ENCODE measurements at places on chromosomes 2 and 18.

DNA sequence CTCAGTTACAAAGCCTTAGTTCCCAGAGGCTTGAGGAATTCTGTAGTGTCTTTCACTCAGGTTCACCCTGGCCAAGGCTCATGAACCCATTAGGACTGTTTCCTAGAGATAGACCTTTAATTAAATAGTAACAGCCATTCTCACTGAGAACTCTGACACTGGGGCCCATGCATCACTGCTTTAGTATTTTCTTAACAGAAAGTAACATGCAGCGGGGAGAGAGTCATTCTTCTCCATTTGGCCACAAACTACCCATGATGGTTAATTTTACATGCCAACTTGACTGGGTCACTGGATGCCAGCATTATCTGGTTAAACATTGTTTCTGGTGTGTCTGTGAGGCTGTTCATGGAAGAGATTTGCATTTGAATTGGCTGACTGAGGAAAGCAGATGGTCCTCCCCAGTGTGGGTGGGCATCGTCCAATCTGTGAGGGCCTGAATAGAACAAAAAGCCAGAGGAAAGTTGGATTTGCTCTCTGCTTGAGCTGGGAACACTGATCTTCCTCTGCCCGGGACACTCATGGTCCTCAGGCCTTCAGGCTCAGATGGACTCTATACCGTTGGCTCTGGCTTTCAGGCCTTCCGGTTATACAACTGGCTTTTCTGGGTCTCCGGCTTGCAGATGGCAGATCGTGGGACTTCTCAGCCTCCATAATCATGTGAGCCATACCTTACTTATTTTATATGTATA is 5.6 kb upstream of the CPLX4 start:
- DNase-seq: no peak

- no peak for DNase-seq
Observed at GRCh38 chr18:32867936-32868335, 95.1 kb upstream of the KLHL14 start.

- DNase-seq: no peak
Observed at GRCh38 chr2:2799151-2799697, 468.1 kb upstream of the MYT1L start.

GRCh38 chr2:193549661-193550060 is 1354.9 kb upstream of the TMEFF2 start:
- DNase-seq: no peak

- no peak for DNase-seq
Observed at GRCh38 chr2:237290261-237290660, 123.7 kb downstream of the COL6A3 start.

GRCh38 chr2:73111073-73112025 is 1.4 kb downstream of the RAB11FIP5 start:
- no peak for DNase-seq

GRCh38 chr18:7872569-7872968 is 305.5 kb downstream of the PTPRM start:
- no peak for DNase-seq

GRCh38 chr18:6039055-6039454 is 143.7 kb upstream of the TMEM200C start:
- DNase-seq: no peak

GRCh38 chr2:48457227-48457626 is 72.7 kb upstream of the STON1 start:
- DNase-seq: no peak

DNA sequence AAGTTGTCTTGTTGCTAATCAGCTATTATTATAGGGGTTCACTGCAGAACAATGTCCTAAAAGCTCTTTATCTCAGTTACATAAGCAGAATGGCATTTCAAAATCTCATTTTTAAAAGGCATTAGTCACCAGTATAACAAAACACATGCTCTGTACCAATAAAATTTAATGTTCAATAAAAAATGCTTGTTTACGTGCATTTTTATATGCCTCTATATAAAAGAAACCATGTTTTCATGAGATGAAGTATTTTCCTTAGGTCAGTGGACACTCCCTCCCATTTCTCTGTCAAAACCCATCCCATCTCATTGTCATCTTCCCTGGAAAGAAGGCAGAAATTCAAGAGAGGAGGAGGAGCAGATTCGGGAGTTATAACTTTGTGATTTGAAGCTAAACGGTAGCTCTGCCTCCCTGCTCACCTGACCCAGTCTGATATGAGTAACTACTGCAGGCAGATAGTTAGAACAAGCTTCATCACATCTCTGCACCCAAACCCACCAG is 231.9 kb upstream of the SIX2 start:
- no peak for DNase-seq

DNA sequence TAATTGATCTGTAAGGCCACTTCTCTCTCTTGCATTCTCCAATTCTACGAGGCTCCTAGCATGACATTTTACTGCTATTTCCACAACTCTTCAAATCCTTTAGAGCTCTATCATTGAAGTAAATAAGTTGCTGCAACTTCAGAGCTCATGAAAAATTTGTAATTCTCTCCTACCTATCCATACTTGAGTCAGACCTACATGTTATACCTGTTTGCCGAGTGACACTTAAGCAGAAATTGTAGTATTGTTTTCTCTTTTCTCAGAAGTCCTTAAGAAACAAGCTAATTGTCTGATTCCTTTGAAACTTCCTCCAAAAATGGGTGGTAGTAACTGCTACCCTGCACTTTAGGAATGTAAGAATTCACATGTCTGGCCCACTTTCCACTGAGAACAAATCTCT is 26.1 kb downstream of the GALM start:
- no peak for DNase-seq

- no peak for DNase-seq
Observed at GRCh38 chr2:171287611-171288010, 126.9 kb upstream of the TLK1 start.

DNA sequence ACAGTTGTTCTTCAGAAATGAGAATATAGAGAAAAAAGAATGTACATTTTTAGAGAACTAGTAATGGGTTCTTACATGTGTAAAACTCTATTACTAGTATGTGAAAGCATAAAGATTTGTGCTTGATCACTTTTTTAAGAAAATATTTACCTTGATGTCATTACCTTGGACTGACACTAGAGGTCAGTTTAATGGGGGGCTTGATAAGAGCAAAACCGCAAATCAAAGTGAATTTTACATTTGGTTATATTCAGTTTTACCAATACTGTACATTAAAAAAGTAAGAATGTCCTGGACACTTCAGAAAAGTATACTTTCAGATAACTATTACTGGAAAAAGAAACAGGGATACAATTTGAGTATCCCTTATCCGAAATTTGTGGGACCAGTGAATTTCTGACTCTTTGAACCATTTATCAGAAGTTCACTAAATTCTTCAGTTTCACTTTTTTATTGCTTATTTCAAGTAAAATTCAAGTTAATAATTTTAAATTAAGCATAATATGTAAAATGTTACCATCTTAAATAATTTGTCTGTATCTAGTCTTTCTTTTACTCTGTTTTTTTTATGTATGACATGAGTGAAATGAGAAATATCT is 1149.5 kb downstream of the DSC3 start:
- no peak for DNase-seq

DNA sequence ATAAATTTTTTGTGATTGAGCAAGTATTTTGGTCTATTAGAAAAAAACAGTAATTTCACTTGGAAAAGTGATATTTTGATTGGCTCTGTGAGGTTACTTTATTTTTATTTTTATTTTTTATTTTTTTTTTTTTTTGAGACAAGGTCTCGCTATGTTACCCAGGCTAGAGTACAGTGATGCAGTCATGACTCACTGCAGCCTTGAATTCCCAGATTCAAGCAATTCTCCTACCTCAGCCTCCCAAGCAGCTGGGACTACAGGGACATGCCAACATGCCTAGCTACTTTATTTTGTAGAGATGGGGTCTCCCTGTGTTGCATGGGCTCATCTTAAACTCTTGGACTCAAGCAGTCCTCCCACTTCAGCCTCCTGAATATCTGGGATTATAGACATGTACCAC is 60.9 kb upstream of the MGAT5 start:
- no peak for DNase-seq

DNA sequence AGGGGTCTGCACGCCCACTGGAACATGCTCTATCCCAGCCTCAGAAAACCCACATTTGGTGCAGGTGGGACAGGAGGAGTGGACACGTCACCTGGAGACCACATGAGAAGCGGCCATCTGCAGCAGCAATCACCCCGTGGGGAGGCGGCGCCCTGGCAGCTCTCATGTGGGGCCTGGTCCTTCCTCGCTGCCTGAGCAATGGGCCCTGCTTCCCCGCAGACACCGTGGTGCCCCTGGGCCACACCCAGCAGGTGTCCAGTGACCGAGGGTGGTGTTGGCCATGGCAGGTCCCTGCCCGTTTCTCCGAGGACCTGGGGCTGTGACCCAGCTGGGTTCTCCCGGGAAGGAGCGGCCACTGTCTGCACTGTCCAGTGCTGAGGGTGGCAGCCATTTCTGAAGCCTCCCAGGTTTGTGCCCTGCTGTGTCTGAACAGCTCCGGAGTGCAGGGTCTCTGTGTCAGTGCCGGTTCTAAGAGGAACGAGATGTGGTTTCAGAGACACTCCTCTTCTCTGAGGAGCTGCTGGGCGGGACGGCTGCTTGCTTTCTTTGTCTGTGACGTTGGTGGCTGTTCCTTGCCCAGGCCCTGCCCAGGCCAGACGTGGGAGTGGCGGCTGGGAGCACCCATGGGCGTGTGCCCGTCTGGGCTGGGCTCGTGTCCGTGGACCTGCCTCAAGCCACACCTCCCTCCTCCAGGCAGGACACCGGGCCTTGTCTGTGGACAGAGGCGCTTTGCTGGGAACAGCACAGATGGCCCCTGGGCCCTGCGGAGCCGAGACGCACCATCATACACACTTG is 44.8 kb downstream of the NFATC1 start:
- DNase-seq: no peak

DNA sequence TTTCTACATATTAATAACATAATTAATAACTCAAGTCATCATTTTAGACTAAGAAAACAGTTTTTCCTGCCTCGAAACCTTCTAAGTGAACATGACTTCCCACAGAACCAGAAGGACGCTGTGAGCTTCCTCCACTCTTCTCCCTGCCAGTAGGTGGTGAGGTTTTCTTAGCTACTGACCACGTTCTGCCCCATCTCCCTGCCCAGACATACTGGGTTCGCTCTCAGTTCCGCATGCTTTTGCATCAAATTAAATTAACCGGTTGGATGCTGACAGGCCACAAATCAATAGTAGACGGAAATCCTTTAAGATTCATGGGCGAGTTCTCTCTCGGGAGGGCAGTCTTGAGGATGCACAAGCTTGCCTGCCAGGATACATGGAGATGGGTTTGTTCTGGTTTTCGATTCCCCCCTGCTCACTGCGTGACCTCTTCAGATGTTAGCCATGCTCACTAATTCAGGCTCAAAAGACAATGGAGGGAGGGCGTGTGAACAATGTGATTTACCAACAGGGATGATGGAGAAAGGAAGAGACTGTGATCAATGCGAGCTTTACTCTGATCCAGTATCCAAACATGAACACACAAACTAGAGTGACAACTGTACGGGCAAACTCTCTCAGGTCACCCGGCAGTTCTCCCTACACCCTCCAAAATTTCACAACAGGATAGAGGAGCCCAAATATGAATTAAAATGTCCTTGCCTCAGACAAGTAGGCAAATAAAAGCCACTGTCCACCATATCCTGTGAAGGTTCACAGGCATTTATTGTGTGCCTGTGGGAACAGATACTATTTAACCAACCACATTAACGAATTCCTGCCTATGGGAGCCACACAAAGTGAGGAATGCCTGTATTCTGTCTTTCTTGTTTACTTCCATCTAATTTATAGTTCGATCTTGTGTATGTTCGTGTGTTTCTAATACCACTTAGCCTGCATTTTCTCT is 375.7 kb downstream of the EIPR1 start:
- no peak for DNase-seq

DNA sequence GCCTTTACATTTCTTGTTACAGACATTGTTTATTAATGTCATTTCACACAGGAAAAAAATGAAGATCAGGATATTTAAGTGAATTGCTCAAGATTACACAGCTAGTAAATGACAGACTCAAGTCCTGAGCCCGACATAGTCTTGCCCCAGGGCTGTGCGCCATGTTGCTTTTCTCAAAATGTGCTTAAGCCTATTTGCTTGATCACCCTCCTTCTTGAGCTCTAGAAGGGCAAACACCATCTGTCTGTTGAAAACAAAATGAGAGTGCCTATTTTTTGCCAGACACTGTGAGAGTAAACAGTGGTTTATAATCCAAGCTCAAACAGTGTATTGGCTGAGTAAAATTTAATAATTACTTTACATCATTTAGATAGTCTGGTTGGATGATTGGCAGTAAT is 34.8 kb upstream of the HNMT start:
- no peak for DNase-seq

GRCh38 chr2:8997631-8998030 is 5.9 kb downstream of the MBOAT2 start:
- DNase-seq: no peak

- no peak for DNase-seq
Observed at GRCh38 chr2:140695155-140695554, 1435.7 kb downstream of the LRP1B start.

DNA sequence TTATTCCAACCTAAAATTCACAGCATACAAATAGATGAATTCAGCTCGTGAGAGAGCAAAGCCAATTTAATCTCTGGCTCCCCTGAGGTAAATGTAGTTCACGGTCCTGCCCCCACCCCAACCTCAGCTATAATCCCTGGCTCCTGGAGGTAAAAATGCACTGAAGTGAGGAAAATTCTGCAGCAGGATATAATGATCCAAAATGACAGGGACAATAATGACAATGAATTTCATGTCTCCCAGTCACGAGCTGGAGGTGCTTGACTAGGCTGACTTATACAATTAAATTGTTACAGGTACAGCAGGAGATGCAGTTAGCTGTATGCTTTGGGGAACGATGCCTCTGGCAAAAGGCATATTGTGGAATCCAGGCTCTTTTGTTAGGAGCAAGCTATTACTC is 82.0 kb downstream of the GPD2 start:
- DNase-seq: no peak

GRCh38 chr2:241569831-241570281 is 11.3 kb downstream of the BOK start:
- no peak for DNase-seq

GRCh38 chr2:100703213-100703612 is 116.7 kb upstream of the NPAS2 start:
- DNase-seq: no peak

All from activated CD8-positive, alpha-beta memory T cell treated with anti-CD3 and anti-CD28 coated beads for 4 hours (primary cell).